PC-9 (cell line): ENCODE measurements at places on chromosomes 4 and X.

DNA sequence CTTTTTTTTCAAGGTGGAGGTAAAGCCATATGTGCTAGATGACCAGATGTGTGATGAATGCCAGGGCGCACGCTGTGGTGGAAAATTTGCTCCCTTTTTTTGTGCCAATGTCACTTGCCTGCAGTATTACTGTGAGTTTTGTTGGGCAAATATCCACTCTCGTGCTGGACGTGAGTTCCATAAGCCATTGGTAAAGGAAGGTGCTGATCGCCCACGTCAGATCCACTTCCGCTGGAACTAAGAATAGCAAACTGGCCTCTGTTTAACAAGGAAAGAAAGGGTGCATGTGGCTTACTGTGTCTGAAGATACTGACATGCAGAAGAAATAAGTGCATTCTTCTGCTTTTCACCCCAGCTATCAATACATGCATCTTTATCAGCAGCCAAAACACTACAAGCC, 63.9 kb downstream of the CPEB2 start:
- no peak for DNase-seq

- no peak for DNase-seq
Measured at GRCh38 chrX:115535844-115536243, 25.1 kb upstream of the PLS3 start.

DNA sequence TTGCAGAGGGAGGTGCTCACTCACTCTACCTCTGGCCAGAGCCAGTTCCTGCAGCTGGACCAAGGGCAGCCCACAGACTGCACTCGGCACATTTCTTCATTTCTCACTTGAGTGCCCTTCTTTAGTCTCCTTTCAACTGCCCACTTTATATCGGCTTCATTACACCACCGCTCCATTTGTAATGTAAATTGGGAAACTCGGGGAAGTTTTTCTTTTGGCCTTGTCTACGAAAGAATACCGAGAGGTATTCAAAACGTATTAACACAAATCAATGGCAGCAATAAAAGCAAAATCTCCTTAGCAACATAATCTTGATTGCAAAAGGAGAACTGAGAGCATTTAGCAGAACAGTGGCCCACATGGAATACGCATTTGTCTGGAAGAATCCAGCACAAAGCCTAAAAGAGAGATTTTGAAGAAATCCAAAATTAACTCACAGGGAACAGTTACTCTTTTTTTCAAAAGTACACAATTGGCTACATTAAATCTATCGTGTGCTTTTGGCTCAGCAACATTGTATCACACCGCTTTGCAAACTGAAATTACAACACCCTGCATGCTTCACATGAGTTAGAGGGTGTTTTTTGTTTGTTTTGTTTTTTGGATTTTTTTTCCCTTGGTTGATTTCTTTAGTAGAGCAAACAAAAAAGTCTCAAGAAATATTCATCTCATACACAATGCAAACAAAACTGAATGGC, 62.6 kb downstream of the CHIC2 start:
- DNase-seq = no peak

DNA sequence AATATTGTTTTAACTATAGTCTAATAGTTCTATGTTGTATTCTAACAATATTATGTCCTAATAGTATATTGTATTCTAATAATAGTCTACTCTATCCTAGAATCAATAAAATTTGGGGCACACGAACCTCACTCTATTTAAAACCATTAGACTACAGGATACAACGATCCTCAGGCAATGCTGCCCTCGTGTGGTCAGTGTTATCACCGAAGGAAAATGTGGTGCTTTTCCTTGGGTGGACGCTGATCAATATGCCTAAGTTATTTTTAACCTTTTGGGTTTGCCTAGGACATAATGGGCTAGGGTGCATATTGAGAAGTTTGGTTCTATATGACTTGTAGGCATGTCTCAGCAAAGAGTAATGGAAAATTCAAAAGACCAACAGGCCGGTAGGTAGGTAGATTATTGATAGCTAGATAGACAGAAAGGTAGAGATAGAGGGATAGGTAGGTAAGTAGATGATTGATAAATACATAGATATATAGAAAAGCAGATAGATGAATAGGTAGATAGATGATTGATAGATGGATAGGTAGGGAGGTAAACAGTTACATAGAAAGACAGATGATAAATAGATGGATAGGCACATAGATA, 75.1 kb downstream of the PRKX start:
- DNase-seq = peak; percentile 39

DNA sequence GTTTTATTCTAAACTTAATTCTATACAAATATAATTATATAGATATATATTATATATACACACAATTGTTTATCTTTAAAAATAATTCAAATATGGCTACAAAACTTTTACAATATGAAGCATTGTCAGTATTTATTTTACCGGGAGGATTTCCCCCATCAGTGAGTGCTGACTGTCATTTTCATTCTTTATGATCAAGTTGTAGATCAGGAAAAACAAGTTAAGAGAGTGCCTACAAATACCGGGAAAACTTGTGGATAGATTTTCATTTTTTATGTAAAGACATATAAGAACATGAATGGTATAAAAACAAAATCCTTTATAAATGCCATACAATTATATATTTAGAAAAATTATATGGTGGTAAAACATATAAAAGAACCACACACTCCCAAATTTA, 37.8 kb downstream of the CLCN3 start:
- peak; percentile 37 for DNase-seq
